ENCODE measurements at places on chromosomes 5 and 9.

DNA sequence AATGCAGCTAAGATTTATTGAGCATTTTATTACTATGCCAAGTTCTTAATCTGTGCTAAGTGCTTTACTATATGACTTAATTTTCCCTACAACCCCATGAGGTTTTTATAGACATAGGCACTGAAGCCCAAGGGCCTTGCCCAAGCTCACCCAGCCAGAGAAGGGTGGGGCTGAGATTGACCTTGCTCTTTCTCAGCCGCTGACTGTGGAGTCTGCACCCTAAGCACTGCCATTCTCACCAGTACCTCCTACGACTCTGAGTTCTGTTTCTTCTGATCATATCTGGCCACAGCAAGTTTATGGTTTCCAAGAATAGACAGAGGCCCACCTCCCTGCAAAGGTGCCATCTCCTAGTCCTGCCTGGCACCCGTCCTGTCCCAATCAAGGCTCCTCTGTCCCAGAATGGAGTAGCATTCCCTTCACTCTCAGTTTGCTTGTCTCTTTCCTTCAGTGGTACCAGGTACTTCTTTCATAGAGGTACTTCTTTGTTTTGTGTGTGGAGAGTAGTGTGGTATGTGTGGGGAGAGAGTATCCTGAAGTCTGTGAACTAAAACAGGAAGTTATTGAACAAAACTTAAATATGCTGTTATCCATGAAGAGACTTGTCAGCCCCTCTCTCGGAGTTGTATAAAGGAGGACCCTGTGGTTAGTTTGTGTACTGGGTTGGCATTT is 42.6 kb downstream of the CSF1R start:
- no peak for DNase-seq

- no peak for DNase-seq
These were observed 16.9 kb downstream of the UBTD2 start for GRCh38 chr5:172266676-172267092.

- no peak for DNase-seq
These were observed 15.0 kb downstream of the ANKRD33B start for GRCh38 chr5:10578869-10579268.

DNA sequence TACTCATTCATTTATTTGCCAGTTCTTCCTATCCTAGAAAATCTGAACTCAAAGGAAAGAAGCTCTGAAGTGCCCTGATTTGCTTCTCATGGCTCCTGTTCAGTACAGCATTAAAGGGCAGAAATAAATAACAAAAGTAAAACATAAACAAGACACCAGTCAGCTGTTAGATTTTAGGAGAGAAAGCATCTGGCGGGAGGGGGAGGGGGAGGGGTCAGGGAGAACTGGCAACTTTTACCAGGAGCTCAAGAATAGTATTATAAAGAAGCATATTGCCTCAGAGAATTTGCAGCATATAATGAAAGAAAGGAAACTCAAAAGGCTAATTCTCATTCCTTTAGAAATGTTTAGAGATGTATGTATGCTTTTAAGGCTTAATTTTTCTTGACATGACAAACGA is 68.1 kb downstream of the SEMA6A start:
- no peak for DNase-seq

- no peak for DNase-seq
These were observed 103.3 kb upstream of the EDIL3 start for GRCh38 chr5:84487963-84488362.
